ENCODE measurements at places on chromosomes 13 and 19.

- no peak for DNase-seq
These were observed 54.1 kb downstream of the GJA3 start for GRCh38 chr13:20106742-20107141.

GRCh38 chr19:57830071-57830602, at the start of gene ZNF587B:
Gene ZNF587B, plus strand, starts transcription at chr19:57830299. Its CDS starts 230 bp downstream, at chr19:57830529.
- DNase-seq = no peak

DNA sequence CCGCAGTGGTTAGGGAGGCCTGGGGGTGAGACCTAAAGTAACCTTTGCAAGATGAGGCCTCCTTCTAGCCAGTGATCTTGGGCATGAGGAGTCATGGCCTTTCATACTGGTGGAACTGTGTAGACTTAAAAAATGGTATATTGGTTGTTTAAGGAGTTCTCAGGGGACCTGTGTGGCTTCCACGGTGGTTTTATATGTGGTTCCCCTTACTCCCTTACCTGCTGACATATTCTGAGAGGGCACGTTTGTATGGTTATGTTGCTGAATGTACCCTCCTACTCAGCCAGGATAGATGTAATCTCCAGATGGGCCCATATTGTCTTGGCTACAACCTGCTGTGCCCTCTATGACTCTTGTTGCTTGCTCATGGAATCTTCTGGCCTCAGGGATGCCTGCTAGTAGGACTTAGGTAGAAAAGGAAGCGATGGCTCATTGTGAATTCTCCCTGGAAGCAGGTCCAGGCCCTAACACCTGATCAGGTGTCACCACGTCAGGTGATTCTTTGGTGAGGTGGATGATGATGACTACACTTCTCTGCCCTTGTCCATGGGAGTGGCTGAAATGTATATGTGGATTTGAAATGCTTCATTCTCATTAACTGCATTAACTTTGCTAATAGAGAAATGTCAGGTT, 1.8 kb downstream of the ZNF460 start:
- DNase-seq = no peak

DNA sequence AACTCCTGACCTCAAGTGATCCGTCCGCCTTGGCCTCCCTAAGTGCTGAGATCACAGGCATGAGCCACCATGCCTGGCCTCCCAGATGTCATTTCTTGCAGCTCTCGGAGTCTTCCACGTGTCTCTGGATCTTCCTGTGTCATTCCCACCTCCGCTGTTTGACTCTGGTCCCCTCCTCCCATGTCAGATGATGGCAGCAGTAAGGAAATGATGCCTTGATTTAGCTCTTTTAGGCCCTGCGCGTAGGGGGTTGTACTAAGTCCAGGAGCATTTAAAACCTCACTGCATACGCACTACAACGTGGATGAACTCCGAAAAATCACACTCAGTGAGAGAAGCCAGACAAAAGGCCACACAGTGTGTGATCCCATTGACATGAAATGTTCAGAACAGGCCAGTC, 113.1 kb downstream of the GNG7 start:
- no peak for DNase-seq

GRCh38 chr19:10270180-10270615, 722 bp upstream of the ICAM1 start:
- no peak for DNase-seq

- peak; percentile 88 for DNase-seq
These were observed 13.8 kb downstream of the DNASE2 start for GRCh38 chr19:12867120-12868099.

DNA sequence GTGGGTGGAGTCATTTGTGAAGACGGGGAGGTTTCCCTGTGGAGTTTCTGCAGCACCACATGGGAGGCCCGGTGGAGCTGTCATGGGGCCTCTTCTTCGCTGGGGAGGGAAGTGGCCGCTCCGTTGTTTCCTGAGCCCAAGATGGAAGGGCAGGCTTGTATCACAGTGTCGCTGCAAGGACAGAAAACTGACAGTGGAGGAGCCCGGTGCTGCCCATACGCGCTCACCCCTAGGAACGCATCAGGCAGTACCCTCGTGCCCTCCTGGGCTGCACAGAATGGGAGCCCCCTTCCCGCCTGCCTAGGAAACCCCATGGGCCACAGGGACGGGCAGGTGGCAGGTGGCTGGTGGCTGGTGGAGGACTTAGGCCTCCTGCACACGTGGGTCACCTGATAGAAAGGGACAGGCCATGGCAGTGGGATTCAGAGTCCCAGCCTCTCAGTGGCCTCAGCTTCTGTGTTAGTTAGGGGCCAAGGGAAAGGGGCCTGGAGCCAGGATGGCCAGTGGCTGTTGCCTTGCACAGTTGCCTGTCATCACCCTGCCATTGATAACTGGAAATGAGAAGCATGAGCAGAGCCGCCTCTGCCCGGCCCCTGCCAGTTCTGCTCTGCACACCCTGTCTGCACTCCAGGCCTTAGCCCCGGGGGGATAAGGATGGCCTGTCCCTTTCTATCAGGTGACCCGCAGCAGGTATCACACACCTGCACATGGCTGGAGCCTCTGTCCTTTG, 7.6 kb downstream of the COL4A2 start:
- DNase-seq = no peak

GRCh38 chr19:44614313-44614712, 950 bp downstream of the IGSF23 start:
- DNase-seq = no peak

GRCh38 chr13:51942189-51942588, 69.1 kb downstream of the ATP7B start:
- no peak for DNase-seq

- no peak for DNase-seq
These were observed 636 bp upstream of the ZNF579 start for GRCh38 chr19:55581145-55581822.

DNA sequence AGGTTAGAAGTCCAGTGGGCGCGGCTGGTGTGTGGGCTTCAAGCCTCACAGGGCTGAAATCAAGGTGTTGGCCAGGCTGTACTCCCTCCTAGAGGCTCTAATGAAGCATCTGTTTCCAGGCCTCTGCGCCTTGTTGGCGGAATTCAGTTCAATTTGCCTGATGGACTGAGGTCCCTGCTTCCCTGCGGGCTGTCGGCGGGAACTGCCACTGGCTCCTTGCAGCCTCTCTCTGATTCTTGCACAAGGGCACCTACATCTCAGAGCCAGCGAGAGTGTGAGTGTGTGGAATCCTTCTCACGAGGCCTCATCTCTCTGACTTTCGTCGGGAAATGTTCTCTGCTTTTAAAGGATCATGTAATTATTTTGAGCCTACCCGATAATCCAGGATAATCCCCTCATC, 128.6 kb downstream of the DLEU7 start:
- DNase-seq = no peak

DNA sequence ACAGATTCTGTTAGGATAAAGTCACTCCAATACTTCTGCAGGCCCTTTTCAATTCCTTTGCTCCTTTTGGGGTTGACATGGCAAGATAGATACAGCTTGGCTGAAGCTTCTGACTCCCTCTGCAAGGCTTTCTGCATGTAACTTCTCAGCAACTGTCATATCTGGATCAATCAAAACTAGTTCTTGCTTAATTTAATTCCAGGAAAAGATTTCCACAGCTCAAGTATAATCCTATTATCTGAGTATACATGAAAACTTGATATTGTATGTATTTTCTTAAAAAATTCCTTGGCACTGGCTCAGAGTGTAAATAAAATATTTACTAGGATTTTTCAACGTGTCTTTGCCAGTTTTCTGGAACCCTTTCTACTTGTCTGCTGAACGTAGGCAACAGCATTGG, 109.6 kb downstream of the STARD13 start:
- no peak for DNase-seq

GRCh38 chr19:39438270-39438934, 2.7 kb upstream of the RPS16 start:
- no peak for DNase-seq

DNA sequence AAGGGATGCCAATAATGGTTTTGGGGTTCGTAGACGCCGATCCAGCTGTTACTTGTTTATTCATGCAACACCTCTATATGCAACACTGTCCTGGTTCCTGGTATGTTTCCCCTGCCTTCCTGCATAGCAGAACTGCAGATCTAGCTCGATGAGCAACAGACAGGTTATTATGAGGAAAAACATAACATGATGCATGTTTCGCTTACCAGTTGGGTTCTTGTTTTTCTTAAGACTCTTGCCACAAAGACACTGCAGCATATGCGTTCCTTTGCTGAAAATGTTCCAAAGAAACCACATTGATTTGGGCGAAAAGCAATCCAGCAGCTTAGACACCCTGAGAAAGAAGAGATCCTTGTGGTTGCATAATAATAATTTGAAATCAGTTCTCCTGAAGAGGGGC, 583 bp downstream of the FGF14 start:
- no peak for DNase-seq

- DNase-seq = no peak
These were observed 8.1 kb downstream of the URAD start for GRCh38 chr13:27980280-27980998.

DNA sequence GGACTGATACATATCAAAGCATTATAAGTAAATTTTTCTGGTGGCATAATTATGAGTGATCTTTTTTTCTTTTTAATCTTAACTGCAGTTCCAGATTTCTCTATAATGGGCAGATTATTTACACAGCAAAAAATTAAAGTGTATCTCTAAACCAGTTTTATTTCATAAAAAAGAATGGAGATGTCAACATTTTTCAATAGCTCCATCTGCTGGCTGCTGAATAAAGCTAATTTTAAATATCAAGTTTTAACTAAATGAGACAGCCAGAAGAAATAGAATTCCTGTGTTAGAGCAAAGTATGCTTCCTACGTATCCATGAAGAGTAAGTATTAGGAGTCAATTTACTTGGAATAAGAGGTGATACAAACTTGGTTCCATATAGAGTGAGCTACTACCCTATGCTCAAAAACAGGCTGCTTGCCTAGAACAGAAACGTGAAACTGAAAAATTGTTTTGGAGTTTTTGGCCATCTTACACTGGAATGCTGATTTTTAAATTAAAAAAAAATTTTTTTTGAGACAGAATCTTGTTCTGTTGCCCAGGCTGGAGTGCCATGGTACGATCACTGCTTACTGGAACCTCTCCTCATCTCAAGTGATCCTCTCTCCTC, 5.0 kb upstream of the PDS5B start:
- peak; percentile 60 for DNase-seq

GRCh38 chr19:10729411-10729810, 11.5 kb downstream of the DNM2 start:
- DNase-seq = no peak

- peak; percentile 10 for DNase-seq
These were observed 111.5 kb downstream of the PTPRS start for GRCh38 chr19:5228932-5229777.

GRCh38 chr19:639253-640160, at the start of gene FGF22:
Gene FGF22, plus strand, starts transcription at chr19:639879. Its CDS starts 47 bp downstream, at chr19:639926.
- DNase-seq = peak; percentile 91

DNA sequence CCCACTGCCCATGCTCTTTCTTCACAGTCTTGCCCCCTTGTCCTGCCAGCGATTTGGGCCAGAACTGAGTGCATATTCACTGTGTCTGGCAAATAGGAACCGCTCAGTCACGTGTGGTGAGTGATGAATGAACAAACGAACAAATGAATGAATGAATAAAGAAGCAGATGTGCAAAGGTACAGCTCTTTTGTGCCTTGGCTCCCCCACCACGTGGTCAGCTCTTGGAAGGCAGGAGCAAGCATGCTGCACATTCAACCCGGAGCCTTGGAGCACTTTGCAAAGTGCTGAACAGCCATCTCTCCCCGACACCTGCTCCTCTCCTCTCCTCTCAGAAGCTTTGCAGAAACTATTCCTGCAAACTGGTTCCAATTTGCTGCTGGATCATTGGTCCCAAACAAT, 52.4 kb downstream of the LATS2 start:
- DNase-seq = no peak

DNA sequence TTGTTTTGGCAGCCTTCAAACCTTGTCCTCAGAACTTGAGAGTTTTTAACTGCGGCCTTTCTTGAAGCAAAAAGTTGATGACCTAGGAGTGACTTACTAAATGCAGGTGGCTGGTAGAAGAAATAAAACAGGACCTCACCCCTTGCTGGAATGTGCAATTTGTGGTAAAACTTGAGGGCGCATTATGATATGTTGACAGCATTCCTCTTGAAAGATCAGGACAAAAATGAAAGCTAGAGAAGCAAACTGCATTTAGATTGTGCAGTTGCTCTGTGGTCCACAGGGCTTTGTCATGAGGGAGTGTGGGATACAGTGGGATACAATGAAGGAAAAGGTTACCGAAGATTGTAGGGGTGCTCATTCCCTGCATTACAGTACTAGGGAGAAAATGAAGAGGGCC, 504.2 kb downstream of the GPC6 start:
- DNase-seq = no peak

DNA sequence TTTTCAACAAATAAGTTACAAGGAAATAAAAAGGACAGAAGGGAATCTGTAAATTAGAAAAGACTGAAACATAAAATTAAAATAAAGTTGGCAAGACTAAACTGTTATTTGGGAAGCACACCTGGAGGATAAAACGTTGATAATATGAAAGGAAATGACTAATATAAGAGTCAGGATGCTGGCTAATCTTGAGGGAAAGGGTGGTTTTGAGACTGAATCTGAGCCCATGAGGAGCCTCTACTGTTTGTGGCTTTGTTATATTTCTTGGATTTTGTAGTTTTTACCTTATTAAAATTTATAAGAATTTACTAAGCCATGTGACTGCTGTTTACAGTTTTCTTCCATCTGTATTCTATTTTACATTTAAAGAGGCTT, 718.0 kb upstream of the SPRY2 start:
- DNase-seq = no peak

DNA sequence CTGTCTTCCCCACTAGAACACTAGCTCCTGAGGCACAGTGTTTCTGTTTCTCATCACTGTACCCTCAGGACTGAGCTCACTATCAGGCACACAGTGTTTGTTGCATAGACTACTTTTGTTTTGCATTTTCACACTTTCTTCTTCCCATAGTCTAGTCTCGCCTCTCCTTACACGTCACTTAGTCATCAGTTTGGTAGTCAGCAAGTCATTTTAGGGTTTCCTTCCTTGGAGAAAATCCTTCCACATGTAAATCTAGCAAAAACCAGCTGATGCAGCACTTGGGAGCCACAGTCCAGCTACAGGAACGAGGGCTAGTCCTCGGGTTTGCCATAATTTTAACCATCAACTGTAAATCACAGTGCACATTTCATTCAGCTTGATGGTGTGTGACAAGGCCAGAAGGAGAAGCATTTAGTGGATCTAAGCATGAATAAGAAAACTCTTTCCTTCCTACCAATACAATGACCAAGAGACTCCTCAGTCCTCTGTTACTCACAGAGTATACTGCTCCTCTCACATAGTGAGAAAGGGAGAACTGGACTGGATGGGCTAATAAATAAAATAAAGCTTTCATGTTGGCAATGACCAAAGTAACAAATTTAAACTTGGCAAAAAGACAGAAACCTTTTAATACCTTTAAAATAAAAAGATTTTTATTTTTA, 221.0 kb downstream of the KLF12 start:
- DNase-seq = no peak

- DNase-seq = no peak
These were observed 1216.0 kb downstream of the SLITRK5 start for GRCh38 chr13:88887045-88887662.

GRCh38 chr13:49403996-49404702, 39.7 kb downstream of the CAB39L start:
- DNase-seq = no peak

- DNase-seq = no peak
These were observed 466.6 kb upstream of the PCDH9 start for GRCh38 chr13:67696775-67697174.

- DNase-seq = no peak
These were observed 42.8 kb upstream of the NPAS1 start for GRCh38 chr19:46976845-46977320.

- DNase-seq = no peak
These were observed 15.5 kb downstream of the IRGC start for GRCh38 chr19:43731346-43731745.

Measured in hematopoietic multipotent progenitor cell (in vitro differentiated cells).